ENCODE measurements at places on chromosomes 6 and 20. TPM values are rescaled to one million over a fixed set of nuclear protein-coding genes. Genes with fewer than 3 reads are reported as not detected.

- DNase-seq, result no peak
These were observed 17.7 kb downstream of the TPBG start for GRCh38 chr6:82381278-82381677.

DNA sequence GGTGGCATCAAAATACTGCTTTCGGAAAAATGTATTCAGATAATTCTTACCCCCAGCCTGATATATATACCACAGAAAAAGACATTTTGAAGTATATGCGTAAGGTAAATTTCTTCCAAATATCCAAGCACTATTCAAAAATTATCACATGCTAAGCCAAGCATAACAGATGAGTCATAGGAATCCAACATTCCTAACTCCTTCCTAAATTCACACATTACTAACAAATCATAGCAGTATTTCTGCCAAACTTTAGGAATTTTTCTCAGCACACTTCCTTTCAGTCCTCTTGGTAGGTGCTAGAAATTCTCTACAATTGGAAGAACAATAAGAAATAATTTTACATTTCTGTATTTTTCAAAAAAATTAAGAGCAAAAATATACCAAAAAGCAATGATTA, 417.5 kb downstream of the EYS start:
- DNase-seq, result no peak

- no peak for DNase-seq
These were observed 3.7 kb downstream of the JPH2 start for GRCh38 chr20:44183282-44183681.

GRCh38 chr6:147506704-147507114, 1.8 kb upstream of the SAMD5 start:
- peak; percentile 91 for DNase-seq

DEFB132 gene
- total RNA-seq, result not detected

- DNase-seq, result no peak
These were observed 3.7 kb downstream of the ENPP1 start for GRCh38 chr6:131811500-131811899.

CLIC1 gene
- 310 TPM for total RNA-seq

DNA sequence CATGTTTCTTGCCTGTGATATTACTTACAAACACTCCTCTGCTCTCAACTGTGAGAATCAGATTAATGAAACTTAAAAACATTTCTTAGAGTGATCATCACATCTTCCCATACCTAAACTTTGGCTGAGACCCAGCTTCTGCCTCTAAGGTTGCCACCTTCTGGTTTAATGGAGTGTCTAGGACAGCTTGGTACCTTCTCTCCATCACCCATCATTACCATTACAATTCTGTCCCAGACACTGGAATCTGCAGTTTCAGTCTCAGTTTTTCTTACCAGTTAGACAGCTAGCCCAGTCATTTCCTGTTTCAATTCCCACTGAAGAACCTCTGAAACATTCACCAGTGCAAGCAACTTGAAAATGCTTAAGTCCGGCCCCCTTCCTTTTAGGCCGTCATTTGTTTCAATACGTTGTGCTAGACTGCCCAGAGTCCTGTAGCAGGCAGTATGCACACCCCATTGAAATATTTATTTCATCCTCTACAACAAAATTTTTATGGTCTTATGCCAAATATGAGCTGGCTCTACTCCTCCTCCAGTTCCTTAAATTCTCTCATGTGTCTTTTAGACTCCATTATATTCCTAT, 107.0 kb upstream of the FOXO3 start:
- DNase-seq, result no peak

HLA-DMB gene
- total RNA-seq, result not detected

DNA sequence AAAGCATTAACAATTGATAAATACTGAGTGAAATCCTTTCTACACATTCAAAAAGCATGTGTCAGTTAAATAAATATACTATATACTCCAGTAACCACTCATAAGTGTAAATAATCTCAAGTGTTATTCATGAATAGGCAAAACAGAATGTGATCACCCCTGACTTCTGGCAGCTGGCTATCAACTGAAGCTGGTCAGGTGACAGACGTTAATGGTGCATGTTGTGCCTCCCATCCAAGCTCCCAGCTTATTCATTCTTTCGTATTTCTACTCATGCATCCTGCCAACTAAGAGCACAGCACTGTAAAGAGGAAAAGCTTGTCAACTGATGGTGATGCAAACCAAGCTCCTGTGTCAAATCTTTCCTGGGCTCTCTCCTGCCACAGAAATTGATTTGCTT, 7.7 kb downstream of the PSMB1 start:
- no peak for DNase-seq

DNA sequence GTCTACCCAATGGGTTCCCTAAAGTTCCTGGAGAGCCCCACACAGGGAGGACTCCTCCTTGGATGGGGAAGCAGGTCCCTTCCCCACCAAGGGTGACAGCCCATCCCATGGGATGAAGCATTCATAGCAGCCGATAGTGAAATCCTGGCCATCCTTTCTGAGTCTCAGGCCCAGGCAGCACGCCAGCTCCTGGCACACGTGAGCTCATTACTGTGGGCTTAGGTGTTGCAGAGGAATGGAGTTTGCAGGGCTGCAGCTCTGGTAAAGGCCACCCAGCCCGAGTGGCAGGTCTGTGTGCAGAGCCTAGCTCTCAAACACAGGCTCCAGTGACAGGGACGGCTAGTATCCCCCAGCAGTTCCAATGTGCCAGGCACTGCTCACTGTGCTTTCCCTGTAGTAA, 31.0 kb downstream of the SIRPA start:
- no peak for DNase-seq

Measured in glutamatergic neuron (in vitro differentiated cells).